ENCODE measurements at places on chromosomes 4 and X.

- no peak for DNase-seq
These were observed 28.5 kb upstream of the SEPTIN6 start for GRCh38 chrX:119721487-119721886.

GRCh38 chr4:183903021-183903760, 1.9 kb upstream of the STOX2 start:
- DNase-seq: no peak

DNA sequence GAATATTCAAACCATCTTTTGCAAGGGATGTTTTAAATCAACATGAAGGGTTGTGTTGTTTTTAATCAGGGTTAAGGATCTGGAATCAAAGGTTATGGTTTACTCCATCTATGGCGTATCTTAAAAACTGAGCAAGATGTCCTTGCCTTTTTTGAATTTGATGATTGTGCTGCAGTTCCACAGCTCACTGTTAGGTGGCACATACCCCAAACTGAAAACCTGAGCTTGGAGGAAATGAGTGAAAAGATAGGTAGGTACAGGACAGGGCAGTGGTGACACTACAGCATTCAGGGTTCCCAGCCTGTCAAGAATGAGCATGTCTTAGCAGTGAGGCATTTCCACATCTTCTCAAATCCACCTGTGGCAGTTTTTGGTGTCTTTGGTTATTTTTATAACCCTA, 13.1 kb upstream of the EOLA1 start:
- no peak for DNase-seq

- DNase-seq: no peak
These were observed 30.8 kb downstream of the EXOC1 start for GRCh38 chr4:55884093-55884850.

GRCh38 chr4:34492414-34492813, 1751.9 kb downstream of the ARAP2 start:
- no peak for DNase-seq

GRCh38 chr4:54014666-54015160, 49.7 kb downstream of the CHIC2 start:
- no peak for DNase-seq

DNA sequence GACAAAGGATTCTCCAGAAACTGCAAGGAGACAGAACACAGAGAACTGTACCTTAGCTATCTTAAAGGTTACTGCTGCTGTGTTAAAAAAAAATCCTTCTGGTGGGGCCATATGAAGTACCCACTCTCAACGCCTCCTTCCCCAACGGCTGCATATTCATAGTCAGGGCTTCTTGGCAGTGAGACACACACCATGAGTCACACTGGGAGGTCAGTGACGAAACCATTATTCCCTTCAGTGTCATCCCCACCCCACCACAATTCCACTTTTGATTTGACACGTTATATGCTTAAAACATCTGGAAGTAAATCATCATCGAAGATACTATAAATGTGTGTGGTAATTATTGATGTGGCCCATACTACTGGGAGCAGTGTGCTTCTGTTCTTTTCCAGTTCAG, 271.5 kb downstream of the LDB2 start:
- no peak for DNase-seq

DNA sequence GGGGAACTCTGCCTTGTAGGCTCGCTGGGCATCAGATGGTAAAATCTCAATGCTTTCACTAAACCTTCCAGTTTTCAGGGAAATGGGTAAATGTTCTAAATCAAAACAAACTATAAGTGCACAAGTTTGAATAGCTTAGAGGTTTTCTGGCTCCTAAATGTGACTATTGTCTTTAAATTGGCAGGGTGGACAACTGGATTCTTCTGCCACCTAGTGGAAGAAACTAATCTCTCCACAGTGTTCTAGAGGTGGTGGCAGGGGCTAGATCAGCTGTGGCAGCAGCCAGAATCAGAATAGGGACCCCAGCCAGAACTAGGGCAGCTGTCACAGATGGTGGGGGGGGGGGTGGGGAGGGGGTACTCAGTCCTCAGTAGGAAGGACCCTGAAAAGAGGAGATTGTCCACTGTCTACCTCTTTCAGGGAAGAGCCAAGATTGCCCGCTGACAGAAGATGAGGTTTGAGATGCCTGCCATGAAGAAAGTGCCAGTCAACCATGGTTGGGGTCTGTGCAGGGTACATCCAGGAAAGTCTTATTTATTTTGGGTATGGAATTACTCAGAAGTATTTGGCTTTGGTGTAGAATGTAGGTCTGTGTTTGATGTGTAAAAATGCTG, 201.4 kb downstream of the CCNG2 start:
- no peak for DNase-seq

- DNase-seq: no peak
These were observed 61.9 kb downstream of the TET2 start for GRCh38 chr4:105208561-105208960.

- DNase-seq: no peak
These were observed 112.5 kb upstream of the STK26 start for GRCh38 chrX:131910586-131910985.

- DNase-seq: no peak
These were observed 66.1 kb downstream of the KLHL4 start for GRCh38 chrX:87583679-87584078.

DNA sequence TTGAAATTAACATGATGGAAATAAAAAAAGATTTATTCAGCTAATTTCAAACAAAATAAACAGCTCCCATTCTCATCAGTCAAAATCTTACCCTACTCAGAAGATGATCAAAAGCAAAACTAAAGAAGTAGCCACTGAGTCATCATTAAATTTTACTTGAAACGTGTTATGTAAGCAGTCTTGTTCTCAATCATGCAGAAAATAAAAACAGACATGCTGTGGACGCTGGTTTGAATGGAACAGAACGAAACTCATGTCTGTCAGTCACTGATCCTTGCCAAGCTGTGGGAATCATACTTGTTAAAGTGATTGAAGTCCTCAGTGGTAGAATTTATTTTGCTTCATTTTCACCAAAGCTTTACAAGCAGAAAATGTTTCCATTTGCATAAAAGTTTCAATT, 77.2 kb upstream of the TLR3 start:
- no peak for DNase-seq

DNA sequence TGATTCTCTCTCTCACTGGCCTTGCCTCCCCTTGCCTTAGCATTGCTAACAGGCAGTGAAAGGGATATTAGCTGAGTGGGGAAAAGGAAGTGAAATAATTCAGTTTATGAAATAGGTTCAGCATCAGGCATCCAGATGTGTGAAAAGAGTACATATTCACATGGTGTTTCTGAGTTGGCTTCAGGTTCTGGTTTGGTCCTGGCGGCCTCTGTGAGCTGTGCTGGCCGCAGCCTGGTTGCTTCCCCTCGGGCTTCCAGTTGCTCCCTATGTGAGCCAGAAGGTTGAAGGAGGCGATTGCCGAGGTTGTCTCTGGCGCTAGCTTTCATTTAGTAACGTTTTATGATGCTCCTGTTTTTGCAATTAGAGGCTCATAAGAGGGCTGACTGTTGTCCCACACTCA, 99.1 kb upstream of the TLR2 start:
- no peak for DNase-seq

- DNase-seq: no peak
These were observed 1382.5 kb downstream of the C4orf33 start for GRCh38 chr4:130478406-130478805.

DNA sequence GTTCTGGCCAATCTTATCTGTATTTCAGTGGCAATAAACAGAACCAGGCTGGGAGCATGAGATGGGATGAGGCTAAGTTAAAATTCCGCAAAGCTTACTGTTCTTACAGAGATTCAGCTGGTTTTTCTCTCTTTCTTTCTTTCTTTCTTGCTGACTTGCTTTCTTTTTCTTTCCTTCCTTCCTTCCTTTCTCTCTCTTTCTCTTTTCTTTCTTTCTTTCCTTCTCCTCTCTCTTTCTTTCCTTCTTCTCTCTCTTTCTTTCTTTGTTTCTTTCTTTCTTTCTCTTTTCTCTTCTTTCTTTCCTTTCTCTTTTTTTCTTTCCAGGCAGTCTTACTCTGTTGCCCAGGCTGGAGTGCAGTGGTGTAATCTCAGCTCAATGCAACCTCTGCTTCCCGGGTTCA, 24.4 kb downstream of the SPACA5B start:
- DNase-seq: no peak

DNA sequence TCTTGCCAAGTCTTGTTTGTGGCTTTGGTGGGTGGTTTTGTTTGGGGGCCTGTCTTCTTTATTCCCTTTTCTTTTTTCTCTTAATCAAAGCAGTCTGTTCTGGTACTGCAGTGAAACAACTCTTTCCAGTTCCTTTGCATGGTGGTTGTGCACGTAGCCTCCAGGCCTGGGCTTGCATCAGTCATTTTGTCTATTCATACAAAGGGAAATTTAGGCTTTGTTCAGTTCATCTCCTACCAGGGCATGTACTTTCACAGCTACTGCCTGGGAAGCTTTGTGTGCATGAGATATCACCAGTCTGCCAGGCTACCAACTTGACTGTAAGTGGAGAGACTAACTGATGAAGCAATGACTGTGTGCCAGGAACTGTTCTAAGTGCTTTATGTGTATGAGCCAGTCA, 8.5 kb downstream of the TRIM2 start:
- no peak for DNase-seq

DNA sequence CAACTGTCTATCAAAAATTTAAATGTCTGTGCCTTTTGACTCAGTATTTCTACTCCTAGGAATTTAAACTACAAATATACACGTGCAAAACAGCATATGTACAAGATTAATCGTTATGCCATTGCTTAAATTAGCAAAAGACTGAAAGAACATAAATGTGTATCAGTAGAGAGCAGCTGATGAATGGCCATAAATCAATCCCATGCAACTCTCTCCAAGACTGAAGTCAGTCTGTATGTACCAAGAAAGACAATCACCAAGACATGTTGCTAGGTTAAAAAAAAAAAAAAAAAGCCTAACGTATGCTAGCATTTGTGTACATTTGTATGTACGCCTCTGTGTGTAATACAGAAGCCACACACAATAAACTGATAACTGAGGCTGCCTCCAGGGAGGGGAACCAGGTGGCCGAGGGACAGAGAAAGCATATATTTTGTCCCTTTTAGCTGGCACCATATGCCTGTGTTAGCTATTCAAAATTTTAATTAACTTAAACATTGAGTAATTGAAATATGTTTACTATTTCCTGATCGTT, 130.7 kb downstream of the SH3KBP1 start:
- DNase-seq: no peak

DNA sequence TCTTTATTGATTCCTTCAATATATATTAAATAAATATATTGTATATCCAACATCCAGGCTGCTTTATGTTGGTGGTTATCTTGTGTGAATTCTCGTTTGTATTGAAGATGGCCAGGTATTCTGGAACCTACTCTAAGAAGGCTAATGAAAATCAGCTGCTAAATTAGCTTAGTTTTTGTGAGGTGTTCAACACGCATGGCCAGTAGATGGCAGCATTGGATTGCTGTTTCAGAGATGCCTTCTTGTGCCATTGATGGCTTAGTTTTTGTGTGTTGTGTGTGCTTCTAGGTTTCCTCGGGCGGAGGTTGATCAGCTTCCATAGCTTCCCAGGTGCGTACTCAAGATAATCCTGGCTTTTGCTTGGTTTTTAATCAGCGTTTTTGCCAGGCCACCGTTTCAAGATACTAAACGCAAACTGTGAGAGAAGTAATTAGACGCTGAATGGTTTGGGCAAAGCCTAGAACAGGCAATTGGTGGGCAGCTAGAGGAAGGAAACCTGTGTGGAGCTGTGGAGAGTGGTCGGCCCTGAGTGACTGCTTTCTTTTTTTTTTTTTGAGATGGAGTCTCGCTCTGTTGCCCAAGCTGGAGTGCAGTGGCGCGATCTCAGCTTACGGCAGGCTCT, 15.1 kb downstream of the NOCT start:
- peak; percentile 54 for DNase-seq

DNA sequence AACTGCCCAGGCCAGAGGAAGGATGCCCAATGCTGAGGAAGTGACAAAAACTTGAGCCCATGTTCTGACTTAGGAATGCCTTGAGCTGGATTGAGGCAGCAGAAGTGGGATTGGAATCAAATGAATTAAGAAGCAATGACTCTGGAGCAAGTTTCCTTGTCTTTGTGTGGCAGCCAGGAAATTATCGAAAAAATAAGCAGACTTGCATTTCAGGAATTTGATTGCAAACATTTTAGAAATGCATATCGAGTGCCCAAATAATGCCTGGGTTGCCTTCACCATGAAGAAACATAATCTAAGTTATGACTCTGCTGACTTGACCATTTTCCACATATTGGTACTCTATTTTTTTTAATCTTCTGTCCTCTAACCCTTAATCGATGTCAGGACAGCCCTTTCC, 9.5 kb downstream of the CYTL1 start:
- no peak for DNase-seq

DNA sequence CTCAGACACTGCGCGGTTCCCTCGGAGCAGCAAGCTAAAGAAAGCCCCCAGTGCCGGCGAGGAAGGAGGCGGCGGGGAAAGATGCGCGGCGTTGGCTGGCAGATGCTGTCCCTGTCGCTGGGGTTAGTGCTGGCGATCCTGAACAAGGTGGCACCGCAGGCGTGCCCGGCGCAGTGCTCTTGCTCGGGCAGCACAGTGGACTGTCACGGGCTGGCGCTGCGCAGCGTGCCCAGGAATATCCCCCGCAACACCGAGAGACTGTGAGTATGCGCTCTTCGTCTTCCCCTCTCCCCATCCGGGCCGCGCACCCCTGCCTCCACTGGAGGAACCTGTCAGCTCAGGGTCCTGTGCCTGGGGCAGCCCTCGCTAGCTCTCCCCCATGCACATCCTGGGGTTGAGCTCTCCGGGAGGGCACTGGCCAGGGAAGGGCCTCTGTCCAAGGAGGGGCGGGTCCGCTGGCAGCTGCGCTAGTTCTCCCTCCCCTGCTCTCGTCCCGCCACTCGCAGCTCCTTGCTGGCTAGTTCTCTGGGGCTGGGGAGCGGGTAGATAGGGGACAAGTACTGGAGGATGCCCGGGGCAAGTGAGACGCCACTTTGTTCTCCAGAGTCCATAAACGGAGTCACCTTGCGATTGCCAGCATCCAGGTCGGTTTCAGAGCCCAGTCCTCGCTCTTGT, 2.2 kb downstream of the SLIT2 start:
- no peak for DNase-seq

- DNase-seq: no peak
These were observed 1.4 kb downstream of the MAGED1 start for GRCh38 chrX:51894697-51895336.

GRCh38 chr4:7326693-7327340, 107.9 kb downstream of the PSAPL1 start:
- DNase-seq: no peak

DNA sequence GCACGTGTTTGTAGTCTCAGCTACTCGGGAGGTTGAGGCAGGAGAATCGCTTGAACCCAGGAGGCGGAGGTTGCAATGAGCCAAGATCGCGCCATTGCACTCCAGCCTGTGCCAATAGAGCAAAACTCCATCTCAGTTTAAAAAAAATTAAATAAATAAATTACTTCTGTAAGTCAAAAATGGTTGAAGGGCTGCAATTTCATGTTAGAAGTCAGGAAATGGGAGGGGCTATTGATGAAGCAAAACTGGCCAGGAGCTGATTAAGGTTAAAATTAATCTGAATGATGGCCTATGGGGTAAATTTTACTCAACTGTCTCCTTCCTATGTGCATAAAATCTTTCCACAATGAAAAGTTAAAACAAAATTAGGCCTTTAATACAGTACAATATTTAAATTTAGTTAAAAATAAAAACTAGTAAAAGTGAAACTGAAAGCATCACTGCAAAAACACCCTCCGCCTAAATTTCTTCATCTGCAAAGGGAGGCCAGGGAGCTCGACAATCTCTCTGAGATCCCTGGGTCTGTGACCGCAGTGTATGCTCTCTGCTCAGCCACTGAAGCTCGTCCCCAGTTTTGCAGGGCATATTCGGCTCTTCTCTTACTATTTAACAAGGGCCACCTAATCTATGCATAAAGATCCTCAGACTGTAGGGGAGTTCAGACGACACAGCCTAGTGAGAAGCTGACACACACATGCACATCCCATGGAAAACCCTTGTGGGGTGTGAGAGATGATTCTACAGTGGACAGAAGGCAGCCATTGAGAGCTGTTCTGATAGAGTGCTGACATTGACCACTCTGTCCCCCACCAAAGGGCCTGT, 57.2 kb downstream of the IRF2 start:
- DNase-seq: no peak
